ENCODE measurements at places on chromosomes 12 and 14.
A peak's percentile ranks its signal among the peaks of the same experiment; 100 is the strongest.

- DNase-seq = peak; percentile 53
Measured at GRCh38 chr14:101705733-101706508, 55.6 kb upstream of the PPP2R5C start.

- no peak for DNase-seq
Measured at GRCh38 chr14:42550310-42550709, 943.6 kb downstream of the LRFN5 start.

- no peak for DNase-seq
Measured at GRCh38 chr12:118536306-118536906, 160.1 kb downstream of the SUDS3 start.

DNA sequence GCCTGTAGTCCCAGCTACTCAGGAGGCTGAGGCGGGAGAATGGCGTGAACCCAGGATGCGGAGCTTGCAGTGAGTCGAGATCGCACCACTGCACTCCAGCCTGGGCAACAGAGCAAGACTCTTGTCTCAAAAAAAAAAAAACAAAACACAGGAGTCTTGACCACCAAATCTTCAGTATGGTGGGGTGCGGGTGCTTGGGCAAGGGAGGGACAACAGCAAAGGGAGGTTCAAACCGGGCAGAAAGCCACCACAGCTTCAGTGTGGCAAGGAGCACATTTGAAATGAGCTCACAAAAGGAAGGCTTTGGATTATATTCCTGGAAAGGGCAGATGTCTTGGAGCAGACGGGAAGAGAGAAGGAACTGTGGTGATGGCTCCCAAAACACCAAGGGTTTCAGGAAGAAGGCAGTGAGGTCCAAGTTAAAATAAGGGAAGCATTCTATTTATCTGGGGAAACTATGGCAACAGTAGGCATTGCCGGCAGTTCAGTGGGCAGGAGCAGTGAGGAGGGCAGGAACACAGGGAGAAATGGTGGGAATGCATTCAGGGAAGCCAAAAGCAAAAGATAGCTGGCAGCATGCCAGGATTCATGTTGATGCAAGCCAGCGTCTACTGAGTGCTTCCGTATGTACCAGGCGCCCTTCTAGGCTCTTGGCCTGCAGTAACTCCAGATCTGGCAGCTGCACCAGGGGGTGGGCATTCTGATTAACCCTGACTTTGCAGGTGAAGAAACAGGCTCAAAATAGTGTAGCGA is 51.0 kb upstream of the SRSF5 start:
- no peak for DNase-seq

GRCh38 chr14:20988717-20989470 is 886 bp upstream of the METTL17 start:
- no peak for DNase-seq

GRCh38 chr14:36485773-36486172 is 34.3 kb downstream of the NKX2-1 start:
- DNase-seq = no peak

GRCh38 chr12:57009949-57010626 is 3.7 kb upstream of the ZBTB39 start:
- DNase-seq = no peak

GRCh38 chr14:24813089-24813815 is 179.3 kb upstream of the GZMB start:
- DNase-seq = no peak

GRCh38 chr12:49432616-49433015 is 65.4 kb downstream of the SPATS2 start:
- no peak for DNase-seq

- DNase-seq = no peak
Measured at GRCh38 chr14:42222924-42223471, 616.3 kb downstream of the LRFN5 start.

DNA sequence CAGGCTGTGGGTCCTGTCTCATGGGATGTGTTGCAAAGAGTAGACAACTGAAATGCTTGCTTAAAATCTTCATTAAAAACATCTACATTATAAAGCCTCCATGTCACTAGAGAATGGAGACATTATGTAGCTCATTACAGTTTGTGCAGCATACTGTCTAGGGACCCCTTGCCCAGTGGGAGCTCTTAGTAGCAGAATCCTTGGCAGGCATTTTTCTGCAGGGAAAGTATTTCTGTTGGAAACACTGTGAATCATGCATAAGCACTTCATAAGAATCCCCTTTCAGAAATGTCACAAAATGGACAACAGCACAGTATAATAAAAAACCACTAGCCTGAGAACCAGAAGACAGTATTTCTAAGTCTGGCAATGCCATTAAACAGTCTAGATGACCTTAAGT is 174.3 kb downstream of the MGAT4C start:
- DNase-seq = no peak

DNA sequence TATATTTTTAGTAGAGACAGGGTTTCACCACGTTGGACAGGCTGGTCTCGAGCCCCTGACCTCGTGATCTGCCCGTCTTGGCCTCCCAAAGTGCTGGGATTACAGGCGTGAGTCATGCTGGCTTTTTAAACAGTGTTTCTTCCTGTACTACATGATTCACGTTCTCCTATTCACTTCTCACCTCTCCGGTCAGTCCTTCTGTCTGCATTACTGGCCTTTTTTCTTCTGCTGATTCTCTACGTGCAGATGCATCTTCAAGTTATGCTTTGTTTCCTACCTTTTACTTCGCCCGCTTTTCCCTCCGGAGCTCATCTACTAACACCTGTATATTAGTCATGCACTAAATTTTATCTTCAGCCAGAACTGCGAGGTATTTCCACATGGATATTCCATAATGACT is 296.2 kb upstream of the FLRT2 start:
- no peak for DNase-seq

GRCh38 chr12:93749515-93749914 is 72.3 kb downstream of the CRADD start:
- no peak for DNase-seq

- no peak for DNase-seq
Measured at GRCh38 chr14:83196236-83196635, 1662.6 kb upstream of the SEL1L start.

GRCh38 chr12:115013236-115013981 is 329.4 kb upstream of the TBX3 start:
- DNase-seq = no peak

- no peak for DNase-seq
Measured at GRCh38 chr14:21668377-21668776, 5.2 kb downstream of the OR4E1 start.

DNA sequence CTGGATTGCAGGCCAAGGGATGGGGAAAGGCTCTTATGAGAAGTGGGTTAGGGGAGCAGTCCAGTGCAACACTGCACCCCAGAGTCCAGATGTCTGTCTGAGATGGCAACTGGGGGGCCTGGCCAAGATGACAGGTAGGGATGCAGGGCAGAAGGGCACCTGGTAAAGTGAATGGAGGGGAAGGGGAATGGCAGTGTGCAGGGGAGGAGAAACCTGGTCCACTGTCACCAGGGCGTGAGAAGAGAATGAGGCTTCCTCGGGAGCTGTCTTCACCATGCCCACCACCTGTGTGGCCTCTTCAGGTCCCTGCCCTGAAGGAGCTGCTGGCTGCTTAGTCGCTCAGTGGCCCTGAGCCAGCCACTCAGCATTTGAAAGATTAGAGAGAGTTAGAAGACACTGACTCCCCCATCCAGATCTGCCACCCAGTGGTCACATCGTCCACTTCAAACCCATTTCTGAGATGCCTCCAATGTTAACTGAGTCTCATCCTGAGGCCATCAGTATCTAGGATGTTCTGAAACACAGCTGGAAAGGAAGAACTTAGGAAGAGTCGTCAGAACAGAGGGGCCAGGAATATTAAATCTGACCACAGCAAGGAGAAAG is 57.3 kb downstream of the PLEKHG3 start:
- DNase-seq = no peak

- DNase-seq = no peak
Measured at GRCh38 chr14:80764921-80765507, 176.5 kb downstream of the CEP128 start.

- no peak for DNase-seq
Measured at GRCh38 chr14:24695265-24696241, 61.6 kb upstream of the GZMB start.

- DNase-seq = no peak
Measured at GRCh38 chr14:31781578-31781977, 220.4 kb downstream of the NUBPL start.

DNA sequence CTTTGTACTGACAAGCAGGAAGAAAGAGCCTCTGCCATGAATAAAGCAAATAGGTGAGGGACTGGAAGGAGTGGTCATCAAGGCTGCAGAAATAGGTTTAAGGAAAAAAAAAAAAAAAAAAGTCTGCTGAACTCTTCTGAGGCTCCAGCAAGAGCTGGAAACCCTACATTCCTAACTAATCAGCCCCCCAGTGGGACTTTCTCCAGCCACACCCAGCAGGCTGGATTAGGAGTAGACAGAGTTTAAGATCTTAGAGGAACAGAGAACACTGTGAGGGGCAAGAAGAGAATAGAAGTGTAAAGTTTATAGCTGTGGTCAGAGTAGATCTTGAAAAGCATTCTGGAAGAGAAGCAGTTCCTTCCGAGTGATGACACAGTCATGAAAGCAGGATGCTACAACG is 66.4 kb downstream of the ATXN2 start:
- no peak for DNase-seq

DNA sequence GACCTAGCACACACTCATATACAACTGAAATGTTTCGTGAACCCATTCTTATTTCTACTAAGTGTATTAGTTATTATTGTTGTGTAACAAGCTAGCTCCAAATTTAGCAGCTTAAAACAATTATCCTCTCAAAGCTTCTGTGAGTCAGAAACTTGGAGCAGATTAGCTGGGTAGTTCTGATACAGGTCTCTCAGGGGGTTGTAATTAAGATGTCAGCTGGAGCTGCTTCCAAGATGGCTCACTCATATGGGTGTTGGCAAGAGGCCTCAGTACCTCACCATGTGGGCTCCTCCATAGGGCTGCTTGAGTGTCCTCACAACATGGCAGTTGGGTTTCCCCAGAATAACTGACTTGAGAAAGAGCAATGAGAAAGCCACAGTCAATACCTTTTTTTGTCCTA is 9.8 kb downstream of the GPR135 start:
- no peak for DNase-seq

GRCh38 chr12:1184402-1184801 is 193.4 kb downstream of the ERC1 start:
- DNase-seq = no peak

GRCh38 chr12:14884458-14884878 is 1.2 kb downstream of the MGP start:
- peak; percentile 71 for DNase-seq

GRCh38 chr12:50403001-50403440 is 2.3 kb downstream of the LARP4 start:
- no peak for DNase-seq
